Activated CD4-positive, alpha-beta T cell treated with anti-CD3 and anti-CD28 coated beads for 4 hours (primary cell): ENCODE measurements at places on chromosomes 7 and 10.
A peak's percentile ranks its signal among the peaks of the same experiment; 100 is the strongest.

DNA sequence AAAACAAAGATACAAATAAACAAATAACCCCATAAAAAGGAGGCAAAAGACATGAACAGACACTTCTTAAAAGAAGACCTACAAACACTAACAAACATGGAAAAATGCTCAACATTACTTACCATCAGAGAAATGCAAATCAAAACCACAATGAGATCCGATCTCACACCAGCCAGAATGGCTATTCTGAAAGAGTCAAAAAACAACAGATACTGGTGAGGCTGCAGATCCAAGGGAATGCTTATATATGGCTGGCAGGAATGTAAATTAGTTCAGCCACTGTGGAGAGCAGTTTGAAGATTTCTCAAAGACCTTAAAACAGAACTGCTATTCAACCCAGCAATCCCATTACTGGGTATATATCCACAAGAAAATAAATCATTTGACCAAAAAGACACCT is 80.4 kb upstream of the NRP1 start:
- DNase-seq, result no peak

GRCh38 chr7:91425149-91425548 is 160.9 kb downstream of the FZD1 start:
- DNase-seq, result no peak

GRCh38 chr10:110357252-110357780 is 52.6 kb upstream of the SMNDC1 start:
- DNase-seq, result peak; percentile 81

DNA sequence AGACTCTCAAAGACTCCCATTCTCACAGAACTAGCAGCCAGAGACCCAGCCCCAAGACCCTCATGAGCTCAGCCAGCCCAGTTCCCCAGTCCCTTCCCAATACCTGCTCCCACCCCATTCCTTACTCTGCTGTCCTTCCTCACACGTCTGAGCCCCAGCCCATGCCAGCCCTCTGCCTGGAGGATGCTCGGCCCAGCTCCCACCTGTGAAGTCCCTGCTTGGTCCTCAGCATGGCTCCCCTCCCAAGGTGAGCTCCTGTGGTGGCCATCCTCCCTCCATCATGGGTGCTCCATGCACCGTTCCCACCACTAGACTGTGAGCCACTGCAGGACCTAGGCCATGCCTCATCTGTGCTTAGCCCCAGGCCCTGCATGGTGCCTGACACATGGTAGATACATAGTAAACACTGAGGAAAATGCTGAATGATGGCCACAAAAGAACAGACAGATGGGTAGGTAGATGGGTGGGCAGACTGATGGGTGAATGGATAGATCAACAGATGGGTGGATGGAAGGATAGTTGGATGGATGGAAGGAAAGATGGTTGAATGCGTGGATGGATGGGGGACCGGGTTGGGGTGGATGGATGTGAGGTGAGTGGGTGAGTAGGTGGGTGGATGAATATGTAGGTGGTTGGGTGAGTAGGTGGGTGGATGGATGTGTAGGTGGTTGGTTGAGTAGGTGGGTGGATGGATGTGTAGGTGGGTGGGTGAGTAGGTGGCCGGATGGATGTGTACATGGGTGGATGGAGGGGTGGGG is 138.9 kb downstream of the GRID1 start:
- DNase-seq, result no peak

DNA sequence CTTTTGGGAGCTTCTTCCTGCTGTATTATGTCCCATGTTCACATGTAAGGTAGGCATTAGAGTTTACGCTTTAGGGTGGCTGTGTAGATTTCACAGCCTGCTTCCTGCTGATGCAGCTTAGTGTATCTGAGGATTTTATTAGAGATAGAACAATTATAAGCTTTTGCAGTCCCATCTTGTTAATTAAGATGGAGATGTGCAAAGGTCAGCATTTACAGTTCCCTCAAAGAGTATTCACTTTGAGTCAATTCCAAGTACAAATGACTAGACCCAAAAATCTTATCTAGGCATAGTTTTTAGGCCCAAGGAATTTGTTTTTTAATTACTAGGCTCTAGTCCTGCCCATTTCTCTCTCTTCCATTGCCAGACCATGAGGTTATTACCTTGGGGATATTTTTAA is 239.9 kb upstream of the PHF14 start:
- no peak for DNase-seq
